ENCODE measurements at places on chromosomes 7 and 10.

GRCh38 chr7:106418526-106418925 is 133.7 kb upstream of the NAMPT start:
- no peak for DNase-seq

GRCh38 chr7:44097064-44097932 is 6.8 kb upstream of the AEBP1 start:
- no peak for DNase-seq

DNA sequence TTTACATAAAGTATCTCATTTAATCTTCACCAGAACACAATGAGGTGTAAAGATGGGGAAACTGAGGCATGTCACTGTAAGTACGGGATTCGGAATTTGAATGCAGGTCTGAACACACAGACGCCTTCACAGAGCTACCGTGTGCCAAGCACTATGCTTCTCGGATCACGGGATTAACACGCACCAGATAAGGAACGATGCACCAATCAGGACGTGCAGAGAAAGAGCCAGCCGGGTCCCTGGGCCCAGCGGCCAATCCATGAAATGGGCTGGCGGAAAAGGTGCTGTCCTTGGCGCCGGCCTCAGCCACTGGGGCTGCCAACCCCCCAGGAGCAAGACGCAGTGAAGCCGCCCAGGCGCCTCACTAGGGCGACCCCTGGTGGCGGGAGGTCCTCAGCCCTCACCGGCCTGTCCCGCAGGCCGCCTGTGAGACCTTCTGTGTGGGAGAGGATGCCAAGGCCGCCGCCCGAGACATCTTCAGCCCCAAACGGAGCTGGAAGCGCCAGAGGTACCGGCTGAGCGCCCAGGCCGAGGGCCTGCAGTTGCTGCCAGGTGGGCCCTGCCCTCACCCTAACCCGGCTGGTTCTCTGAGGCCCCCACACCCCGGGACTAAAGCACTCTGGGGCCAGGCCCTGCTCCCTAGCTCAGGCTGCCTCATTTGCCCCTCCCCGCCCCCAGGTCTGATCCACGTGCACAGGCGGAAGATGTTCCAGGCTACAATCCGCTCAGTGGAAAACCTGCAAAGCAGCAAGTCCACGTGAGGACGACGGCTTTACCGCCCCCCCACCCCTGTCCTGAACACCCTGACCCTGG is 15.6 kb downstream of the ATG9B start:
- peak; percentile 68 for DNase-seq

DNA sequence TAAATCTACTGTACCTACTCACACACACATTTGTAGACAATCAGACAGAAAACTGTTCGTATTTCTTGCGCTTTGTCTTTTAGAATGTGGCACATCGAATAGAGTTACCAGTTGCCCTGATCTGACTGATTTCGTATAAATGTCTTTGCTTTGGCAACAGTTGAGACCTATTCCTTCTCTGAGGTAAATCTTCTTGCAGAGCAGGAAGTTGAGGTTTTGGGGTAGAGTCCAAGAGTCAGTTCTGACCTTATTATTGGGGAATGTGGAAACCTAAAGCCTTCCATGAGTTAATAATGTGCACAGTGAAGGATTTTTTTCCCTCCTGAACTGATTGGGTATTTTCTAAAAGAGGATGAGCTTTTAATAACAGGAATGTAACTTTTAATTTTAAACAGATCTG is 135.3 kb downstream of the KIAA1217 start:
- DNase-seq = no peak

DNA sequence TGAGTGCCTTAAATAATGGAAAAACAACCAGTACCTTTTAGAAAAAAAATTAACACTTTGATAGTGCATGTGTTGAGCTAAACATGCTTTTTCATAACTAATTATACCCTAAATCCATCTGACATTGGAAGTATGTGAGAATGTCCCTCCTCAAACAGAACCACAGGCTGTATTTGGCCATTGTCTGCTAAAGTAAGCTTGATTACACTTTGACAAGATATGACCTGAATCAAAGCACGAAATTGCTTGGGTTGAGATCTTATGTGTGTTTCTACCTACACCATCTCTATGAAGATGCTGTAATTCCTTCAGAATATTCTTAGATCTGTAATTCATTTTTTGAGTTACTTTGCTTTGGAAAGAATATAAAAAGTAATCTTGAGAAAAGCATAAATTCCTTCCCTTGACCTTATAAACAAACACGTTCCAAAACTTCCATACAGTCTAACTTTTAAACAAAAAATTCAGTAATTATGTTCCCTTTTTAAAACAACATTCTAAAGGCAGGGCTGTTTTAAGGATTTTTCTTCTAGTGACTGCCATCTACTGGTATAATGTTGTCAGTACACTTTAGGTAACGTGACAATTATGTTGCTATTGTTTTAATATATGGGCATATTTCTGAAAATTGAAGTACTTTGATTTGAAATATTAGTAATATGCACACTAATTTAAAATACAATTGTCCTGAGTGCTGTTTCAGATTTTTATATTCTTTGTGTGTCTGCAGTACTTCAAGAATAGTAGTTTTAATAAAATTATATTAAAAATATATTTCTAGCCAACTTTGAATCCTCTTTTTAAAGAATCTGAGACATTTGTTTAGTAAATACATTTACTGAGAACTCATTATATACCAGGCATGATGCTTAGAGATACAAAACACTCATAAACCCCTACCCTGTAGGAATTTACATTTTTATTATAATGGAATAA is 20.9 kb downstream of the CD36 start:
- DNase-seq = no peak

- DNase-seq = no peak
Measured at GRCh38 chr7:102404005-102404861, 8.1 kb downstream of the PRKRIP1 start.

- DNase-seq = no peak
Measured at GRCh38 chr10:79244841-79245504, 102.3 kb upstream of the PPIF start.

GRCh38 chr10:19417740-19418139 is 369.1 kb downstream of the MALRD1 start:
- DNase-seq = no peak

DNA sequence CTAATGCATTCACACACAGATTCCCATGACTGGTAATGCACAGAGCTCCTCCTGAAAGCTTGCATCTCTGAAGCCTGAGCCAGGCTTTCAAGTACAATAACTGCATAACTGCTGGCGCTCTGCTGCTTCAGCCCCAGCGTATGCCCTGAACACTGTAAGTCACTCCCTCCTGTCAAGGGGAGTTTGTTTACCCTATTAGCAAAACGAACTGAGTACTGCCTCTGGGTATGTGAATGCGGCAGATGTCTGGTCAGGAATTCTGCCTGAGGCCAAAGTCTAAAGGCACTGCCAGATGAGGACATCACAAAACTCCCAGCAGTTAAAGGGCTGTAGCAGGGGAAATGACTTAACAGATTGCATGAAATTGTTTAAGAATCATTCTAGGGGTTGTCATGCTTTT is 97.7 kb downstream of the NRCAM start:
- no peak for DNase-seq

DNA sequence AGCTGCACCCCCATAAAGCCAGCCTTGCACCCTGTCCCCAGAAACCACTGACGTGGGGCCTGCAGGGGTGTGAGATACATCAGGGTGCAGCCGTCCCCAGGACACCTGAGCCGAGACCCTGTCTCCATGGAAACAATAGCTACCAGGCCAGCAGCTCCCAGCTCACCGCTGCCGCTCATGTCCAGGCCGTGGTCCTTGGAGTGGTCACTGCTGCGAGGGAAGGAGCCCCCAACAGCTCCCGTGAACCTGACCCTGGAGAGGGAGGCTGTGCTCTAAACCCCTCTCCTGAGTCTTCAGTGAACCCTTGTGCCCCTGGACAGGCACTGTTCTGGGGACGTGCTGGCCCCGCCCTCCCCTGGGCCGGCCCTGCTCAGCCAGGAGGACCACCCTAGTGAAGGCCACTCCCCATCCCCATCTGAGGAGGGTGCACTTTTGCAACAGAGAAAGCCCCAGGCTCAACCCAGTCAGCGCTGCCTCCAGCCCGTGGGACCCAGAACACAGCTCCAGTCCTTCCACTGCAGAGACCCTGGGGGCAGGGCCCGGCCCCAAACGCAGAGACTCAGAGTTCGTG is 19.6 kb upstream of the INPP5A start:
- no peak for DNase-seq

- no peak for DNase-seq
Measured at GRCh38 chr10:81724431-81724830, 150.6 kb upstream of the NRG3 start.

DNA sequence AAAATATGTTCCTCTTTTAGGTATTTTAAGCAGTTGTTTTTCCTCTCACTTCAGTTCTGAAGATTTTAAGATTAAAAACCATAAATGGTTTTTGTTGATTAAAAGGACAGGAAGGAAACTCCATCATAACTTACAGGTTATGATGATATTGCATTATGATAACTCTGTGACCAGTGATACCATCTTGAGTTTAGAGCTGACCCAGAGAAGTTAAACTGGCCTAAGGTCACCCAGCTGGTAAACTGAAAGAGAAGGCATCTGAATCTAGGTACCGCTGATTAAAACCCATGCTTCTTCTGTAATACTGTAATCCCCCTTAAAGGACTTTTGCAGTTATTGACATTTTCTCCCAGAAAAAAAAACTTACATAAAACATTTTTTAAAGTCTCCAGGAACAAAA is 29.6 kb downstream of the LOXL4 start:
- DNase-seq = no peak

- no peak for DNase-seq
Measured at GRCh38 chr10:336247-336646, 201.0 kb downstream of the ZMYND11 start.

DNA sequence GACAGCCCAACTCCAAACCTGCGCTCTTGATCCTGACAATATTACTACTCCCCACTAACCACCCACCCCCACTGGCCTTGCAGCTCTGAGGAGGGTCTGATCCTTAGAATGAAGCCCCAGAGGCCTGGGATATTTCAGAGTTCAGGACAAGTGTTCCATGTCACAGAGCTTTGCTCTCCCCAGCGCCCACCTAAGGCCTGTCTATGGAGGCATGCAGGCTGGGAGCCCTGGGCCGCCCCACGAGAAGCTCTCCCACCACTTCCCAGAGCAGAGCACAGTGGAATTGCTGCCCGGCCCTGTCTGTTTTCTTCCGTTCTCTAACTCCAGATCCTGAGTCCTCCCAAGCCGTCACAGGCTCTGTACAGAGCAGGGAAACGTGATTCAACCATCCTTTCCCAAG is 74.6 kb downstream of the COL13A1 start:
- no peak for DNase-seq

- DNase-seq = no peak
Measured at GRCh38 chr7:158246272-158246959, 341.2 kb downstream of the PTPRN2 start.

- DNase-seq = no peak
Measured at GRCh38 chr7:24881623-24882022, 98.4 kb downstream of the OSBPL3 start.

GRCh38 chr7:135273581-135273980 is 39.9 kb downstream of the STRA8 start:
- no peak for DNase-seq

DNA sequence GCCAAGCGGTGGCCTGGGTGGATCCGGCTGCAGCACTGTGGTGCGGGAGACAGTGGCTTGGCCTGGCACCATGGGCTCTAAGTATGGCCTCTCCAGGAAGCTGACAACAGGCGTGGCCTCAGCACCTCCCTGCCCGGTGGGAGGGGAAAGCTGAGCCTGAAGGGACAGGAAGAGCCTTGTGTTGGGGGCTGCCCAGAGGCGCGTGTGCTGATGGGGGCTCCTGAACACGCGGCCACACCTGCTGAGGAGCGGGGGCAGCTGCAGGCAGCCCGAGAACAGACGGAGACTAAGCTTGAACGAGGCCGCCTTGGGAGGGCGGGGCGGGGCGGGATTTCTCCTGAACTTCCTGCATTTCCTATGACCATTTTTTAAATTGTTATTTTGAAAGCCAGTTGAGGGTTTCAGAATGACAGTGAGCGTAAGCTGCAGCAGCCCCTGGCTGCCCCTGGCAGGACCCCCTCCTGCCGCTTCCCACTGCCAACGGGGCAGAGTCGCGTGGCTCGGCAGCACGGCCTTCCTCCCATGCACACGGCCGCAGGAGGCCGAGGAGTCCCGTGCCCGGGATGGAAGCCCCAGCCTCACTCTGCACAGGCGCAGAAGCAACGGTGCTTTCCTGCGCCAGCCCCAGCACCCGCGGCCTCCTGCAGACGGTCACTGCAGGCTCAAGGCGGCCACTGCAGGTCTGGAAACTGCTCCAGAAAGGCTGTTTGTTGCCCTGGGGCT is 43.2 kb downstream of the DPYSL4 start:
- no peak for DNase-seq

GRCh38 chr7:91064938-91065337 is 199.3 kb upstream of the FZD1 start:
- DNase-seq = no peak

- DNase-seq = no peak
Measured at GRCh38 chr7:50978633-50979215, 196.0 kb upstream of the GRB10 start.

DNA sequence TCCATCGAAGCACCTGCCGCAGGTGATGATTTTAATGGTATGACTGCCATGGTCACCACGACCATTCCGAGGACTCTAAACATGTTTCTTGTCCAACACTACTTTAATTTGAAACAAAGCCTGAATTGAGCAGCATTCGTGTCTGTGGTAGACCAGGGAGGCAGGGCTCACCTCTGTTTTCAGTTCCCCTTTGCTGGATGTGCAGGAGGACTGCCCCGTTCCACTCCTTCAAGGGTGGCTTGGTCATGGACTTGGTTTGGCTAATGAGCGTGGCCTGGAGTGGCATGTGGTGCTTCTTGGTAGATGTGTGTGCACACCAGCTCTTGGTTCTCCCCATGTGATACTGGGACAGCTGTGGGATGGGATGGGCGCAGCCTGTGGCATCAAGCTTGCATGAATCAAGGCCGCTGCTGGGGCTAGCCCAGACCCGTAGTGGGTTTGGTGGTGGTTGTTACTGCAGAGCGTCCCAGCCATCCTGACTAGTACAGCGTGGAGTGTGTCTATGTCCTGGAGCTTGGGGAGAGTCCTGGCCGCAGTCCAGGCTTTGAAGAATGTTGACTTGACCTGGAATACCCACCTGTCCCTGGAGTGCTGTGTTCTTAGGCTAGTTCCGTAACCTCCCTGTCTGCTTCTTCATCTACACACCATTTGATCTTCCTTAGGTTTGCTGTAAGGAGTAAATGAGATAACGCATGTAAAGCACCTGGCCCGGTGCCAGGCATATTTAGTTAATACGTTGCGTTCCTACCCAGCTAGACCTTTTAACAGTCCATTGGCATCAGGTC is 34.8 kb downstream of the MGMT start:
- no peak for DNase-seq

GRCh38 chr7:151744656-151745638 is 132.0 kb downstream of the PRKAG2 start:
- DNase-seq = no peak

GRCh38 chr10:44010873-44011602 is 362.4 kb upstream of the ZNF32 start:
- no peak for DNase-seq

- DNase-seq = no peak
Measured at GRCh38 chr7:157017603-157018327, 7.3 kb upstream of the MNX1 start.
